ENCODE measurements at places on chromosomes 2 and 18.

GRCh38 chr2:158714420-158714819 lies 80.7 kb upstream of the DAPL1 start:
- no peak for DNase-seq

GRCh38 chr2:207479198-207479785 lies 50.5 kb upstream of the CREB1 start:
- no peak for DNase-seq

DNA sequence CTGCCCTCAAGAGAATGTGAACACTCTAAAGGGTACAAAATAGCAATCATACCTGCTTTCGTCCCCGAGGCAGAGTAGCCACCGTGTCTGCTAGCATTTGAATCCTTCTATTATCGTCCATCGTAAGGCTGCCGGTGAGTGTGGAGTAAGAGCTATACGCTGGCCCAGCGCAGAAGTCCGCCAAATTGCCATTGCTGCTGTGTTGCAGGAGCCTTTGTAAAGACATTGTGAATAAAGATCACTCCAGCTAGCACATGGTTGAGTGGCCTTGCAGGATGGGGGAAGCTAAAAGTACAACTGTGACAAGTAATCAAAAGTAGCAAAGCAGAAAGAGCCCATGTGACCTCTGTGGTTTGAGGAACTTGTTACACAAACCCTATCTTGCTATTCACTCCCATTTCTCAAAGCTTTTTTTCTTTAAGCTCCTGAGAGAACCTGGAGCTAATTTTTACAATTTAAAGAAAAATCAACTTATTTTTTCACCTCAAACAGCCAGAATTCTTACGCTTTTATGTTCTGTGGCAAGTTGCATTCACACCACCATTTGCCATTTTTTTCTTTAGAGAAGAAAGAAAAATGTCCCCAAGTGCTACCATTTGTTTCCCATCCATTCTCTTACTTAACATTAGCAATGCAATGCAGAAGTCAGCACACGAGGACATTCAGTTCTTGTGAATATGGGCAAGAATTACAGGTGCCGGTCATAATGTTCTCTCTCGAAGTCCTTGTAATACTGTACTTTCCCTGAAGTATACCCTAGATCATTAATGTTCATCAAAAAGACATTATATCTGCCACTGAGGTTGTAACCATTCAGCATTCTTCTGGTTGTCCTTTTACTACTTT lies at the start of gene CYTIP:
CYTIP (minus strand) TSS at position 295 of the 846 bp plus-strand sequence; CDS start at position 226, 69 bp downstream.
- no peak for DNase-seq

DNA sequence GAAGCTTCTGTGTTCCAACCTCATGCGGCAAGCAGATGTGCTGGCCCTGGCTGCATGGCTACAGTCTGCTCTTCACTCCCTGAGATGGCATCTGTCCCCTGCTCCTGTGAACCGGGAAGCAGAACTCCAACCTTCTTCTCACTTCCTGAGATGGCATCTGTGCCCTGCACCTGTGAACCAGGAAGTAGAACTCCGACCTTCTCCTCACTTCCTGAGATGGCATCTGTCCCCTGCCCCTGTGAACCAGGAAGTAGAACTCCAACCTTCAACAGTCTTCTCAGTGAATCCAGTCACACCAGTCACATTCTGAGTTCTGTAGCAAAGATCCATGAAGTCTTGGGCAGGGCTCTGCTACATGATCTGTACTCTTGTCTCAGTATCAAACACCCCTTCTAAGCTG lies 887.2 kb upstream of the KLHL29 start:
- no peak for DNase-seq

GRCh38 chr18:59029663-59030429 lies 109.8 kb upstream of the SEC11C start:
- DNase-seq = no peak

- DNase-seq = no peak
Measured at GRCh38 chr2:170651624-170652325, 63.4 kb upstream of the SP5 start.

- no peak for DNase-seq
Measured at GRCh38 chr2:232483311-232483922, 4.2 kb downstream of the ECEL1 start.
